ENCODE measurements at places on chromosomes 5 and 9.

DNA sequence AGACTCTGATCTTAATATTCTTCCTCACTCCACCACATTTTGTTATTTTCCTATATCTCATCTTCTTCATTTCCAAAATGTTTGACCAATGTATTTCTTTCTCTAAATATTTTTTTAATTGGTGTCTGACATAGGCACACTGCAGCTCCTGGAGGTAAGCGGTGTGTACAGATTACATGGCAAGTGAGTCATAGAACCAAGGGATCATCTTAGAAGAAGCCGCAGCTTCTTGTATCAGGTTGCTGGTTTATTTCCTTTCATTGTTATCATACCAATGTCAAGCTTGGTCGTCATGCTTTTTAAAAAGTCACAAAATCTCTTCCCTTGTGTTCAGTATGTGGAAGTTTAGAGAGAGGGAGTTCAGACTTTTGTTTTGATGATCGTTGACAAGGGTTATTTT is 526.1 kb upstream of the CDH18 start:
- DNase-seq = no peak

DNA sequence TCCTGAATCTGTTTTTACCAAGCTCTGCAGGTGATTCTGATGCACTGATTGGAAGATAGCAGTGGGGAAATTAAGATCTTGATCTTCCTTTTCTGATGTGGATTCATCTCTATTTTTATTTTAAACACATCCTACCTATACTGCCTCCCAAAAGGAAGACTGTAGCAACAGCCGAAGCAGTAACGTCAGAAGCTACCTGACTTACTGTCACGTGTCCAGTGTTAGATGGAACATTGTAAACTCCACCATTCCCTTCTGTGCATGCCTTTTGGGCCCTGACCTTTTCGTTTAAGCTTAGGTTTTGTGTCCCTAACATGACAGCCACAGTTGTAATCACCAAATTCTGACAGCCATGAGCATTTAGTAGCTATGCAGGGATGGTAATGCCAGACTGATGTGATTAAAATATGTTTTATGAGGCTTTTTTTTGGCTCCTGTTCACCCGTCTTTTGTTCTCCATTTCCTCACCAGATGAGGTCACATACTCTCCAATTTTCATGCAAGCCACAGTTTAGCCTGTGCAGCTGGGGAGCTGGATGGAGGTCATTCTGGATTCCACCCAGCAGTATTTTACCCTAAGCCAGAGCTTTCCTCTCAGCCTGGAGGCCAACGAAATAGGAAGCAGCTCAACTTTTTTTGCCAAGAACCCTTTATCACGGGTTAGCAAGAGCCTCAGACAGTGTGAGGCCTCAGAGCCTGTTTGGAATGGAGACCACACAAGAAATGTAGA is 15.6 kb upstream of the FOXD1 start:
- peak; percentile 29 for DNase-seq

- peak; percentile 75 for DNase-seq
These were observed 81.1 kb upstream of the TNFAIP8 start for GRCh38 chr5:119274767-119275130.

DNA sequence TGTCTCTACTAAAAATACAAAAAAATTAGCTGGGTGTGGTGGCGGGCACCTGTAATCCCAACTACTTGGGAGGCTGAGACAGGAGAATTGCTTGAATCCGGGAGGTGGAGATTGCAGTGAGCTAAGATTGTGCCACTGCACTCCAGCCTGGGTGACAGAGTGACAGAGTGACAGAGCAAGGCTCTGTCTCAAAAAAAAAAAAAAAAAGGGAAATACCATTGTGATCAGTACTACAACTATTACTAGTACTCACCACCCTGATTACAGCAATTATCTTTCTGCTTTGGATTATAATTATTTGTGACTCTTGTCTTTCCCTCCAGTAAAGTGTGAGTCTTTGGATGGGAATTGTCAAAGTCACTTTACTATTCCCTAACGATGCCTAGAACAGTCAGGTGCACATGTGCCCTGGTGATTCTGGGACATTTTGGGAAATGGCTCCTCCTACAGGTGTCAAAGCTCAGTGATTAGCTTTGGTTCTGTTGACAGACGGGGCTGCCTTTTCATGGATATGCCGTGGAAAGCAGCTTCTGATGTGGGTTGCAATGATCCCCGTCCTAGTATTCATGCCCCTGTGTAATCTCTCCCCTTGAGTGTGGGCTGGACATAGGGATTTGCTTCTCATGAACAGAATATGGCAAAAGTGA is 31.8 kb upstream of the FRRS1L start:
- no peak for DNase-seq

- DNase-seq = no peak
These were observed 75.6 kb upstream of the SH3PXD2B start for GRCh38 chr5:172529896-172530295.

DNA sequence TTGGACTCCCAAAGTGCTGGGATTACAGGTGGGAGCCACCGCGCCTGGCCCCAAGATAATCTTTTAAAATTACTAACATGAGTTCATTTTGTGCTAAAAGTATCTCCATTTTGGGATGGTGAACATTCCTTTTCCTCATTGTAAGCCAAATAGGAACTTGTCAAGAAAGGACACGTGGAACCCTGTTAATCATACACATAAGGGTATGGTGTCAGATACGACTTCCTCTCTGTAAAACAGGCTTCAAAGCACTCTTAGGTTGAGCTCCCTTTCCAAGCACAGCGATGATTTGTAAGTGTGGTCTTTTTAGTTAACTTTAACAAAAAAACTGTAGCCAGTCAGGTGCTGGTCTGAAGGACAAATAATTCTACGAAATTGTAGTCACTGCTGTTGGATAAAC is 132.7 kb downstream of the UNC13B start:
- DNase-seq = no peak

DNA sequence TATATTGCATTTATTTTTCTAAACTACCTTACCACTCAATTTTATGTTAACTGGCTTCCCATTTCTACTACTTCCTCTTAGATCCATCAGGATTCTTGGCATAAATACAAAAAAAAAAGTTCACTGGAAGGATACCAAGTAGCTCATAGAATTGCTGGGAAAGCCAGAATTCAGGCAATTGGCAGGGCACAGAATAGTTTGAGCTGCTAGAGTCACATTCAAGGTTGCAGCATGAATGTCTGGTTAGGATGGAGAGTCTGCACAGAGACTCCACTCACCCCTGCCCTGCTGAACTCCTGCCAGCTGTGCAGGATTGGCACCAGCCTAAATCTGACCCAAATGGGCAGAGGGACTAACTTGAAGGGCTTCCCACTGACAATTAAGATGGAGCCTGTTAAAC is 4.9 kb upstream of the AMACR start:
- peak; percentile 16 for DNase-seq

DNA sequence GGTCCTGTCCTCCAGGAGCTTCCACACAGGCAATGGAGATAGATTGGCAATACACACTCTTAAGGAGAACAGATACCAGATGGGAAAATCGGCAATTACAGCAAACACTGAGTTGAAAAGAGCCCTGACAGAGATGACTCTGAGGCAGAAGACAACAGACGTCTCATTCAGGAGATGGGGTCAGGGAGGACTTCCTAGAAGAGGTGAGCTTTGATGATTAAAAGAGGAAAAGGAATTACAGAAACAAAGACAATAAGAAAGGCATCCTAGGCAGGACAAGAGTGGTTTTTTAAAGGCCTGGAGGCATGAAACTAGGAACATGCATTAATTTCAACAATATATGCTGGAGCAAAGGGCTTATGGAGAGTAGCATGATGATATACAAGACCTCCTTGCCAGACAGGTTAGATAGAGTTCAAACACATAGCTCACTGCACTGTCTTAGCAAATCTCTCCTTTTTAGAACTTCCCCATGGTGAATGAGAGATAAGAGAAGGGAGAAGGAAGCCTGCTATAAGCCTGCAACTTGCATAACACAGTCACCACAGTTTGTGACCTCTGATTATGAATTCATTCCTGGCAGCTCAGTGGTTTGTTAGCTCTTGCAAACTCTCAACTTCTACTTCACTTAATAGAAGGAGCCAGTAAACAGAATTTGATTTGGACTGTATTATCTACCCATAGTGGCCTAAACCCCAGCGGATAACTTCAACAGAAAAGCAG is 48.5 kb downstream of the SIL1 start:
- DNase-seq = peak; percentile 52

GRCh38 chr5:148398698-148399121 is 15.0 kb downstream of the FBXO38 start:
- DNase-seq = no peak

GRCh38 chr5:150162142-150162513 is 4.5 kb upstream of the CDX1 start:
- DNase-seq = no peak

DNA sequence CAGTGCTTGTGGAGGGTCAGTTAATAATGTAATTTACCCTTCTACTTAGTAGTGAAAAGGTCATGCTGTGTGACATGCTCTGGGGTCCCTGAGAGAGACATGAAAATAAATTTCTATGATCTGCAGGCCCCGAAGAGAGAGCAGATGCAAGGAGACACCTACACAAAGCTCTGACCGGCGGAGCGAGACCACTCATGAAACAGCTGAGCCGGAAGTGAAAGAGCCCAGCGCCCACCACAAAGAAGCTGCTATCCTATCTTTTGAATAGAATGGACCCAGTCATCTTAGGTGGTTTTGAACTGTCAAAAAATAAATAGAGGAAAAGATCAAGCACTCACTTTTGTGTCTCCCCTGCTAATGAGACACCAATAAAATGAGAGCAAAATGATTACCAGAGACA is 190.0 kb downstream of the MED10 start:
- DNase-seq = no peak

GRCh38 chr5:154375329-154376008 is 70.3 kb upstream of the SAP30L start:
- peak; percentile 58 for DNase-seq

DNA sequence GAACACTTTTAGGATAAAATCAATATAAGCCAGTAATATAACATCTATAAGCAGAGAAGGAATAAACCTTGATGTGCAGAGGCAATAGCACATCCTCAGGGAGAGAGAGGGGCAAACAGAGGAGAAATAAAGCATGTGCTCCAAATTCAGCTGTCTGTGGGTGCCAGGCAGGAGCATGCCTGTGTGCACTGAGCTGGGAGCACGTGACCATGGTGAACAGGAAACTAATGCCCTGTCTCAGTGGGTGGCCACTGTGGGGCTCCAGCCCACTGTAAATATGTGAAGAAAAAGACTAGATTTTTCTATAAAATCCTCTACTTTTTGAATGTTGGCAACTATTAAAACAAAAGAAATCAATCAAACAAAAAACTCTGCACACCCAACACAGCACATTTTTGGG is 55.3 kb downstream of the FYB1 start:
- no peak for DNase-seq

- DNase-seq = no peak
These were observed 251.1 kb downstream of the BNC2 start for GRCh38 chr9:16619402-16619801.

GRCh38 chr5:151214614-151215545 is 9.0 kb downstream of the CCDC69 start:
- DNase-seq = no peak

GRCh38 chr9:121088576-121088975 is 13.8 kb downstream of the CNTRL start:
- DNase-seq = no peak

- peak; percentile 47 for DNase-seq
These were observed 69.0 kb downstream of the INVS start for GRCh38 chr9:100167915-100168654.

GRCh38 chr5:433836-434235 is 9.1 kb upstream of the EXOC3 start:
- no peak for DNase-seq

DNA sequence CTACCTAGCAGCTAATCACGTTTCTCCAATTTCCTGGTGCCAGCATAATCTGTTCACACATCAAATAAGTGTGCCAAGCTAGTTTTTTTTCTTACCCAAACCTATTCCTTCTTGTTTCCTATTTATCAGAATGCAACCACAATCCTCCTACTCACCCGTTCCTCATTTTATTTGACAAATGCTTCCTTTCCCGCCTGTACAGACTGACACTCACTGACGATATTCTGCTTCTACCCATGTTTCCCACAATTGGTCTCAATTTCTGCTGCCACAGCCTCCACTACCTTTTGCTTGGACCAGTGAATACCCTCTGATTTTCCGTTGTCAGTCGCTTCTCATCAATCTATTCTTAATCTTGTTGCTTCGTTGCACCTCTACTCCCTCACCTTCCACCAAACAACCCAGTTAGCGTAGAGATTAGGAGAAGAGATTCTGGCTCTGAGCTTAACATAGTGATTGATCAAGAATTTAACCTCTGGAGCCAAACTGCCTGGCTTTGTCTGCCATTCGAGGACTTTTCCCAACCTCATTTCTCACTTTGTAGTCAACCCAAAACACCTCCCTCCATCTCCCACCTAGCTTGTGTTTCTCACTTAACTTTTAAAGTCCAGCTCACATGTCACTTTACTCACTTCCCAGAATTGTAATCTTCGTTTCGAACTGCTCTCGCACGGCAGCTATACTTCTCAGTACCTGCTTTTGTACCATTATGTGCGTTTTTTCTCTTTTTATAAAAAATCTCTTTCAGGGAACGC is 729 bp upstream of the TMEM38B start:
- peak; percentile 32 for DNase-seq

DNA sequence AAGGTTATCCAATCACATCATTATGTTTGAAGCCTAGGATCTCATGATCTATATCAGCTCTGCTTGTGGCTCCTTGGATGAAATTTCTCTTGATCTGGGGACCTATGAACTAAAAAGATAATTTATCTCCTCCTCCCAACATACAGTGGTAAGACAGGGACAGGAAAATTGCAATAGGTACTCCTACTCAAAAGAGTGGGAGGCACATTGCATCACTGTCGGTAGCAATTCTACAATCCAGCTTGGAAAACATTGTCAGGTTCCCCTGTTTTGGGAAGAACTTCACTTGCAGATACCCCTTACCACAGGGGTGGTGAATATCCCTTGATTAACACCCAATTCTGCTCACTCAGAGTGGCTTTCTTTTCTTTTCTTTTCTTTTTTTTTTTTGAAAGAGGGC is 107.7 kb downstream of the HSPA4 start:
- no peak for DNase-seq

DNA sequence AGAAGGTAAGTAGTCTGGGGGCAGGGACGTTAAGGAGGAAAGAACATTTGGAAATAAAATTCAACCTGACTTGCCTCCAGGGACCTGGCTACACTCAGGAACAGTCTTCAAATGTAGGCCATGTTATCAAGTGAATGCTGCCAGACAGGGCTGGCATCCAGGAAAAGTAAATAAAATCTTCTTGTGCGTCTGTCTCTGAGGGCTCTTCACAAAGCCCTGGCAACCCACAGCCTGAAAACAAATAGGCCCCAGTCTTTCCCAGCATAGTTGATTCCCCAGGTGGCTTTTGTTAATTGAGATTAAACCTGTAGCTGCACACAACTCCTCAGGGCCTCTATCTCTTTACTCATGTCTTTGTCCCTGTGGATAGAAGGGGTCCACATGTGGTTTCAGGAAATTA is 55.4 kb downstream of the STK32A start:
- DNase-seq = no peak

- no peak for DNase-seq
These were observed 1491.8 kb upstream of the NUDT12 start for GRCh38 chr5:105054406-105054805.

DNA sequence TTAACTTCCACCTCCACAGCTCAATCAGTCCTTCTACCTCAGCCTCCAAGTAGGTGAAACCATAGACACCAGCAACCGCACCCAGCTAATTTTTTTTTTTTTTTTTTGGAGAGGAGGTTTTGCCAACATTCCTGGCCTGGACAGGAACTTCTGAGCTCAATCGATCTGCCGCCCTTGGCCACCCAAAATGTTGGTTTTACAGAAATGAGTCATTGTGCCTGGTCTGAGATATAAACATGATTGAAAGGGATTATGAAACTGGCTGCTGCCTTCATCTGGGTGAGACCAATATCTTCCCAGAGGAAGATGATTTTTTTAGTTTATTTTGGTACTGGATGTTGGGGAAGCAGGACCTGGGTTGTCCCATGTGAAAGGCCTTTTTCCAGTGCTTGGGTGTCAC is 9.2 kb downstream of the TAF11L12 start:
- DNase-seq = no peak

All from GM23248 (cell line).